ENCODE measurements at places on chromosomes 4 and X.
A peak's percentile ranks its signal among the peaks of the same experiment; 100 is the strongest.

DNA sequence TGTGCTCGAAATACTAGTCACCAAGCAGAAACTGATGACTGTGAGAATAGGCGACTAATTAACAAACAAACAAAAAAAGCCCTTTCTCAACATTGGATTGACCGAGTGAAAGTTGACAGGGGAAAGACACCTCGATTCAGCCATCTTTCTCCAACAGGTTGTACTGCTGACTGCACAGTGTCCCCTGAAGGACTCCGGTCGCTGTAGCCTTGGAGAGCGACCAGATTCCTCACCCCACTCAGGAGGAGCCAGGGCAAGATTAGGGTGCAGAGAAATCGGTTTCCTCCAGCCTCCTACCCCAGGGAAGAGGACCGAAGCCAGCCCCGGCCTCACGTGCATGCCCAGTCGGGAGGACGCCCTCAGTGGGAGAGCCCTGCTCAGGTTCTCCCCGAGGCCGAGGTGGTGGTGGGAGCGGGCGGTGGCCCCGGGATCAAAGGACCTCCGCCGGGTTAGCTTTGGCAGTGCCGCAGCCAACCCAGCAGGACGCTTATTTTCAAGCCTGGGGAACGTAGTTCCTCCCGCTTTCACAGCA, 1.1 kb upstream of the RAP1GDS1 start:
- DNase-seq, result peak; percentile 0

DNA sequence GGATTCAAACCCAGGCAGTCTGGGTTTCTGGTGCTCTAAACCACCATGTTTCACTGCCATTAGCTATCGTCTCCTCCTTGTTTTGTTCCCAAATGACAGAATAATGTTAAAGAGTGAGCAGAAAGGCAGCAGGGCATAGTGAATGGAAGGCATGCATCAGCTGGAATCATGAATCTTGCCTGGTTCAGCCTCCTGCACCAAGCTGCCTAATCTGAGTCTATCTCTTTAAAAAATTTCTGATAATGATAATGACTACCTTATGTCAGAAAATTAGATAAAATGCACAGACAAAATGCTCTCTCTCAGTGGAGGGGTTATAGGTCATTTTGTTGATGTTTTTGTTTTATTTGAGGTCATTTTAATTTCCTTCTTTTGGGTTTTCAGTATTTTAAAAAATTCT, 187.4 kb downstream of the RASL11B start:
- DNase-seq, result no peak

- no peak for DNase-seq
Measured at GRCh38 chrX:153974726-153975286, 2.3 kb downstream of the TMEM187 start.

DNA sequence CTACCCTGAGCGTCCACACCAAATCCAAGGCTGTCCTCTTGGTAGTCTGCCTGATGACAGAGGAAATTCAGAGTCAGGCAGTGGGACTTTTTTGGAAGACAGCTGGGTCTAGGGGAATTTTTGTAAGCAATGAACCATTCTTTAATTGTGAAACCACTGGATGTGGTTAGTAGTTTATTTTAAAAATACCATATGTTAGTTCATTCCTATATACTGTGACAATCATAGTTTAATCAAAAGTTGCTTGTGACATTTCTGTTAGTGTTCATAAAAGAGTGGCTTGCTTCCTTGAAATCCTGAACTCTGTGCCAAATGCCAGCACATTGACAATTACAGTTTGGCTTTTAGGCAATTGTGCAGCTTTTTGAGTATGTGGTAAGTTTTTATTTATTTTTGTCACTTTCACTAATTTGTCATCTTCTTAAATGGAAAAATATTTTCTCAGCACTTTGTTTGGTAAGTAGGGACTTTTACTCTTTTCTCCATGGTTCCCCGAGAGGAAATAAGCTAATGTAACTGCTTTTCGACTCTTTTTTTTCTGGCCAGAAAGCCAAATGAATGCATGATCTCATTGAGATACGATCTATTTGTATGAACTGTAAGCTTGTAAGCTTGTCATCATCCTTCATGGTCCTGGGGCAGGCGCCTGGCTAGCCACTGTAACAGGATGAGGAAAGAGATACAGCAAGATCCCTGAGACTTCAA, 72.6 kb upstream of the SLC4A4 start:
- no peak for DNase-seq

- no peak for DNase-seq
Measured at GRCh38 chrX:35842674-35843073, 44.5 kb downstream of the MAGEB16 start.

DNA sequence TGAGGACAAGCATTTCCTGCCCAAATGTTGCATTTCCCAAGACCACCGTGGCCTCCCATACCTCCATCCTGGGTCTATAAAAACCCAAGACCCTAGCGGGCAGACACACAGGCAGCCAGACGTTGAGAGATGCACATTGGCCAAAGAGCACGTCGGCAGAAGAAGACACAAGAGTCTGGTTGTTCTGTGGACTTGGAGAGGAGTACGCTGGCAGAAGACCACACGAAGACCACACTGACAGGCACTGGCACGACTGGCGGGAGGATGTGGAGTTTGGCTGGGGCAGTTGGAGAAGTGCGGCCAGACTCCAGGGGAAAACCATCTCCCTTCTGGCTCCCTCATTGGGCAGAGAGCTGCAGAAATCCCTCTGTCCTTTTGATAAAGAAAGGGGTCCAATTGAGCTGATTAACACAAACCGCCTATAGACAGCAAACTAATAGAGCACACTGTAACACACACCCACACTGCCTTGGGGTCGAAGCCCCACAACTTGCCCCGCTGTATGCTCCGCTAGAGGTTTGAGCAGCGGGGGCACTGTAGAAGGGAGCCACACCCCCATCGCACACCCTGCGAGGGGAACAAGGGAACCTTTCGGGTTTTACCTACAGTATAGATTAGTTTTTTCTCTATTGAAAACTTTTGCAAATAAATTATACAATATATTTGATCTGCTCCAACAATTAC, 376.7 kb upstream of the KLHL4 start:
- no peak for DNase-seq

DNA sequence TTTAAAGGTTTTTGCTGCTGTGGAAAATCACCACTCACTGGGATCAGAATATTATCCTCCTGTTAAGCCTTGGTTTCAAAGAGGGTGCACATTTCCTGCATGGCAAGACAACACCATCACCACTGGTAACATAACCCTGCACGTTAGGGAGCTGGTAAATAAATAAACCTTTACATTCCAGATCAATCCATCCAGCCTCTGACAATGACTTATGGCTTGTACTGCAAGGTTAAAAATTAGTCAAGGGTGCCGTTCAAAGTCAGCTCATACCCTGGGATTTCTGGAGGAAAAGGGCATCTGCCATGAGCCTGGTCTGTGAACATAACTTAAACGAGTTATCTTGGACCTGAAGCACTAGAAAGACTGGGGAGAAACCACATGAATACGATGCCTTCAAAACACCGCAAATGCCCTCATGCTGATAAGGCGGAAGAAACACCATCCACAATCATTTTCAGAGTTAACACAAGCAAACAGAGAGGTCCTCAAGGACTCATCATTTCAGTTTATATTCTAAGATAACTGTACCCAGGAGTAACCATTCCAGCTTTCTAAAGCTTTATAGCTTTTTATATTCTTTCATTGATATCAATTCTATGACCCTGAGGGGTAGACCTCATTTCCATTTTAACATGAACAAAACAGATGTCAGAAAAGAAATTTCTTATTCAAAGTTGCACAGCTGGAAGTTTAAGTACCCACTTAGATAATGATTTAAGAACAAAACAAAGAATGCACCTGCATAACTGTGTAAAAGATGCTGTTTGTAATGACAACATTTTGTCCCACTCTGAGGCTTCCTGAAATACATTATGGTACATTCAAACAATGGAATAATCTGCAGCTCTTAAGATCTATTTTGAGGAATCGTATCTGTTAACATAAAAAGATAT, 103.1 kb downstream of the NPNT start:
- DNase-seq, result no peak

DNA sequence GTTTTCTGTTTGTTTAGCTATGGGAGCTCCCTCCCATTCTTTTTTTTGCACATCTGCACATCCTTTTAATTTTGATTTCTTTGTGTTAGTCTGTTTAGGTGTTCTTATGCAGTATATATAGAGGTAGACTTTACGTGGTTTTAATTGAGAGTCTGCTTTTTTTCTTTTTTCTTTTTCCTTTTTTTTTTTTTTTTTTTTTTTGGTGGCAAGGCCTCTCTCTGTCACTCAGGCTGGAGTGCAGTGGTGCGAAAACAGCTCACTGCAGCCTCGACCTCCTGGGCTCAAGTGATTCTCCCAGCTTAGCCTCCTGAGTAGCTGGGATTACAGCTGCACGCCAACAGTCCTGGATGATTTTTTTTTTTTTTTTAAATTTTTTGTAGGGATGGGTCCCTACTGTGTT, 68.2 kb downstream of the FAM193A start:
- no peak for DNase-seq

DNA sequence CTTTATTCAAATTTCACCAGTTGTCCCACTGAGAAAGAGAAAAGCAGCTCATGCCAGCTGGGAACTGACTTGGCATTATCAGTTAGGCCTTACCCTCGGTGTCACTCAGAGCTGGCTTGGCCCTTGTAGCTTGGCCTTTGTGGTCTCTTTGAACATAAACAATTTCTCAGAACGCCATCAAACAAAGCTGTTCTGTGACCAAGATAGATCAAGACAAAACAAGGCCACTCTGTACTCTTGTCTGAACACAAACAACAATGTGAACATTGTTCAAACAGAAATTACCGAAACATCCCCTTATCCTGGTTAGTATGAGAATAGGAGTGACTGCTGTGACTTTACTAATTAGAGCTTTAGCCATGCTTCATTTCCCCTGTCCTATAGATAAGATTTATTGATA, 57.2 kb downstream of the DIPK2B start:
- DNase-seq, result no peak

DNA sequence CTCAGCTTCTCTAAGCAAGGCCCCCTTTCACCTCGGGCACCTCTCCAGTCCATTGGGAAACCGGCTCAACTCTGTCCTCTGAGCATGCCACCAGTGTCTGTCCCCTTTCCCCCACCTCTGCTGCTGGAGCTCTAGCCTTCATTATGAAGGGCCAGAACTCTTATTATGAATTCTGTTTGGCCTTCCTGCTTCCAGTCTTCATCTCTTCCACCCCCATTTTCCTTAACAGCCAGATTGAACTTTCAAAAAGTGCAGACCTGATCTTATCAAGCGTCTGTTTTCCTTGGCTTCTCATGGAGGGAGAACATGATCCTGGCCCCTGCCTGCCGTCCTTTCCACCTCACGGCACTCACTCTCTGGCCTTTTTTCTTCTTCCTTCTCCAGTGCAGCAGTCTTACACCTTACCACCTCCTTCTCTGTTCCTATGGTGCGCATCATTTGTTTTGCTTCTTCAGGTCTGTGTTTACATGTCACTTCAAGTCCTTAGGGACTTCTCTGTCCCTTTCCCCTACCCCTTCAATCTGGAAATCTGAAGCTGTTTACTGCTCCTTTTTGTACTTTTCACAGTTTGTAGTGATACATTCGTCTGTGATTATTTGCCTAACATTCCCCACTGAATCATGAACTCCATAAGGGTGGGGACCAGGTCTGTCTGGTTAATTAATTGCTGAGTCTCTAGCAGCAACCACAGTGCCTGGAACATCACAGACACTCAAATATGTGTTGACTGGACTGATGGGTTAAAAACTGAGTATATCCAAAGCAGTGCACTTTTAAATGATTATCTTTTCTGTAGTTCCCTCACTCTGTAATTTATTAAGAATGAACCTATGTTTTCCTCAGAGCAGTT, 55.8 kb downstream of the FNIP2 start:
- DNase-seq, result no peak

DNA sequence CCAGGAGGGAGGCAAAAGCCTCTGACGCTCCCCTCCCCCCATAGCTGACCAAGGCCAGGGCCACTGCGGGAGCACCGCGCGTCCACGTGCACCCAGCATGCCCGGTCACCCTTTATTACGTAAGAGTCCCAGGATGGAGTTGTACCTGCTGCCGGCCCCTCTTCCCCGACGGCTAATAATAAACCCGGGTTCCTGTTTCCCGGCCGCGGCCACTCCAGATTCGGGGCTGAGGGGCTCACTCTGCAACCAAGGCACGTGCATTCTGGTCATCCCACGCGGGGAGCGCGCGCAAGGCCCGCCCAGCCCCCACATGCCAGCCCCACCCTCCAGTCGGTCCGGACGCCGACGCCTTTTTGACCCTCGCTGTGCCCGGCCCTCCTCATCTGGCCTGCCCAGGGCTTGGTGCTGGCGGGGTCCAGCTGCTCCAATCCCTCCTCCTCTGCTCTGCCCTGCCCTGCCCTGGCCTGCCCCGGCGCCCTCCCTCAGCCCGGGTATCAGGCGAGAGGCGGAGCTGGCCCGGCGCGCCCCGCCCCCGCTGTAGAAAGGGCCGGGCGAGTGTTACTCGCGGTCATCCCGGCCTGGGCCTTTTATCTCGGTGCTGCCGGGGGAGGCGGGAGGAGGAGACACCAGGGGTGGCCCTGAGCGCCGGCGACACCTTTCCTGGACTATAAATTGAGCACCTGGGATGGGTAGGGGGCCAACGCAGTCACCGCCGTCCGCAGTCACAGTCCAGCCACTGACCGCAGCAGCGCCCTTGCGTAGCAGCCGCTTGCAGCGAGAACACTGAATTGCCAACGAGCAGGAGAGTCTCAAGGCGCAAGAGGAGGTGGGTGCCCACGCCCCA, 2.6 kb downstream of the MID1IP1 start:
- peak; percentile 42 for DNase-seq

GRCh38 chrX:129600981-129601424, 53.8 kb downstream of the APLN start:
- DNase-seq, result no peak

DNA sequence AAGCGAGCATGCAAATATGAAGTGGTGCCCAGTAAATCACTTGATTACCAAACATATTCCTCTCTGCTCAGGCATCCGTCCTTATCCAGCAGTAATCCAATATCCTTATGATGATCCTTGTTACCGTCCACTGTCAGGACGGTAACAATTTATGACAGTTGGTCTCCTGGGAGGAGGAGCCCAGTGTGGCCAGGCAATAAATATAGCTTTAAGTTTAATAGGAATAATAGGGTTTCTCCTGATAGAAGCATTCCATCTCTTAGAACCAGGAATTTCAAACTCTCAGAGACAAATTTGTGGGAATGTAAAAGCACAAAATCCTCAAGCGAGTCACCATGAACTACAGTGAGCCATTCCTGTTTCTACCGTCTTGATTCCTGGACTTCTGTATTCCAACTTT, 171.2 kb upstream of the IL15 start:
- DNase-seq, result no peak

DNA sequence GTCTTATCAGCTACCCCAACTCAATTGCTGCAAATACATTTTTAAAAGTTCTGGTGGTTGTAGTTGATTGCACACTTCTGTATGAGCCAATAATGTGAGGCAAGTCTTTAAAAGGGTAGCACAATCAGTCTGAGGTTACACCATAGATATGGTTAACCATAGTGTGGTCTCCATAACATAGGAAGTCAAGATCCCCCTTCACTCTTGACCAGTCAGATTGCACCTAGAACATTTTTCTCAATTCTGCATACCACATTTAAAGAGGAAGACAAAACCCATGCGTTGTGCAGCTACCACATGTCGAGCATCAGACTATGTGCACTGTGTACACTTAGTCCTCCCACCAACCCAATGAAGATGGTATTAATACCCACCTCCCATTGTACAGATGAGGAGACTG, 26.5 kb upstream of the CYBB start:
- DNase-seq, result no peak

Data from T-helper 2 cell (primary cell).